ENCODE measurements at places on chromosomes 6 and 20.

DNA sequence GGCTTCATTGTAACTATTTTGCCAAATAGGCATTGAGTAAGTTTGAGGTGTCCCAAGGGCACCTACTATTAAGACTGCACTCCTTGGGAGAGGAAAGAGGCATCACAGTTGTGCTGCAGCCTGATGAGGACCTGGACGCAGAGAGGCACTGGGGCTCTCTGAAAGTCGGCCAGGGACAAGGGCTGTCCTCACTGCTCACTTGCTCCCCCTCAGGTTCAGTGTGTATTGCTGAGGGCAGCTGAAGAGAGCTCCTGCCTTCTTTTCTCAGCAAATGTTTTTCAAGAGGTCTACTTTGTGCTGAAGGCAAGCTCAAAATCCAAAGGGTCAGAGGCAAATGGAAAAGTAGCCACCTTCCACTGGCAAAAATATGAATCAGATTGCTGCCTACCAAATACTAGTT lies 331.8 kb downstream of the RIMS1 start:
- DNase-seq: peak; percentile 73

DNA sequence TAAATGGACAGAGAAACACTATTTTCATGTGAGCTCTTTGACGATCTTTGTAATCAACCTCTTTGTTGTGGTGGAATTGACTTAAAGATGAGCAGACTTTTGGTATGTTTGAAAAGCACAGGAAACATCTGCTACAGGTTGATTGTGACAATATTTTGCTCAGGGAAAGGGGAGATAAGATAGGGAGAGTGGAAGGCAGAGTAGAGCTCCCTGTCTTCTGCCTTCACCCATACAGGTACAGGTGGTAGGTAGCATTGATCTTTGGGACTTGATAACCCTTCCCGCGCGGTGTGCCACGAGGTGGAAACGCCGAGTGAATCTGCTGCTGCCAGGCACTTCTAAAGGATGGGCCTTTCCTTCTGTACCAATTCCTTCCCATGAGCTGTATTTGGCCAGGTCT lies 183.6 kb downstream of the UTRN start:
- no peak for DNase-seq

- peak; percentile 66 for DNase-seq
Observed at GRCh38 chr6:141677598-141678211, 455.0 kb upstream of the GJE1 start.

DNA sequence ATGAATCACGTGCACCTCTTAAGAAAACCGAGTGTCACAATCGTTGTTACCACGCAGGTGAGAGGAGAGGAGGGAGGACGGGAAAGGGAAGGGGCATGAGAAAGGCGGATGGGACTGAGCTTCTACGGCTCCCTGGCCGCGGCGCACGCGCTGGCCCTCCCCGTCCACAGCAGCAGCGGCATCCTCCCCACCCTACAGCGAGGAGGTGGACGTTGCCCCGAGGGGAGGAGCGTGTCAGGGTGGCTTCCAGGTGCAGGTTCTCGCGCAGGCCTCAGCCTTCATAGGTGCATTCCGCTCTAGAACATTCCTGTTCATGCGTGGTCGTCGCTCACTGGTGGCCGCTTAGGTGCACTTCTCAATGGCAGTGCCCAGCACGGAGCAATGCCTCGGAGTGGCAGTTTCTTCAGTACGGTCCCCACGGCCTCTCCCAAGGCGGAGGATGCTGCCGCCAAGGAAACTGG lies 29.7 kb upstream of the AFDN start:
- DNase-seq: no peak

DNA sequence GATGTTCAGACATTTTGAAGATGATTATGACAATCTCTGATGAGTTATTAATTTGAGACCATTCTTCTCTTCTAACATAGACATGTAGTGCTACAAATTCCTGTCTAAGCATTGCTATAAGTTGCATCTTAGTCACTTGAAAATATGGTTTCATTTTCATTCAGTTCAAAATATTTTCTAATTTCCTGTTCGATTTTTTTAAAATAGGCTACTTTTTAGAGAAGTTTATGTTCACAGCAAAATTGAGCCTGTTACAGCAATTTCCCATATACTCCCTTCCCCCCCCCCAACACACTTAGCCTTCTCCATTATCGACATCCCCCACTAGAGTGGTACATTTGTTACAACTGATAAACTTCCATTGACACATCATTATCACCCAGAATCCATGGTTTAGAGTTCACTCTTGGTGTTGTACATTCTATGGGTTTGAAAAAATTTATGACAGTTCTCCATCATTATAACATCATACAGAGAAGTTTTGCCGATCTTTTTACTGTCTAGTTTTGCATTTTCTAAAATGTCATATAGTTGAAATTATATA lies 31.2 kb downstream of the PLAGL1 start:
- no peak for DNase-seq

GRCh38 chr6:143363299-143363698 lies 87.2 kb downstream of the ADAT2 start:
- DNase-seq: no peak

- DNase-seq: no peak
Observed at GRCh38 chr6:105116150-105116549, 63.7 kb downstream of the POPDC3 start.

- DNase-seq: no peak
Observed at GRCh38 chr6:137167702-137168377, 5.6 kb downstream of the IL22RA2 start.

GRCh38 chr6:130187335-130188206 lies 35.2 kb downstream of the SAMD3 start:
- no peak for DNase-seq

GRCh38 chr6:107941627-107942026 lies 16.4 kb downstream of the SEC63 start:
- DNase-seq: no peak

GRCh38 chr6:118546164-118546879 lies 1.8 kb upstream of the PLN start:
- DNase-seq: no peak

DNA sequence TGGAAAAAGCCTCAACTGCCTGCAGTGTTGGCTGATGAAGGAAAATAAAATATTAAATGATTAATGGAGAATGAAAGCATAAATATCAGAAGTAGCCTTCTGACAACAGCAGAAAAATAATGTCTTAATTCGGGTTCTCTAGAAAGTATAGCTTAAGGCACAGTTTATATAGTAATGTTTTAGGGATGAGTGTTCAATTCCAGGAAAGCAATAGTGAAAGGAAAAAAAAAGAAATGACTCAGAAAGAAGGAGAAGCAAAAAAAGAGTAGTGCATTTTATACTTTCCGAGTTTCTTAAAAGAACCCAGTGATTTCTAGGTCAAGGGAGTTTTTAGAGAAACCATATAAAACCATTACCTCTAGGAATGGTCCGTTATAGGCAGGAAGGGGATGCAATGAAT lies 137.3 kb downstream of the HTR1B start:
- DNase-seq: no peak

DNA sequence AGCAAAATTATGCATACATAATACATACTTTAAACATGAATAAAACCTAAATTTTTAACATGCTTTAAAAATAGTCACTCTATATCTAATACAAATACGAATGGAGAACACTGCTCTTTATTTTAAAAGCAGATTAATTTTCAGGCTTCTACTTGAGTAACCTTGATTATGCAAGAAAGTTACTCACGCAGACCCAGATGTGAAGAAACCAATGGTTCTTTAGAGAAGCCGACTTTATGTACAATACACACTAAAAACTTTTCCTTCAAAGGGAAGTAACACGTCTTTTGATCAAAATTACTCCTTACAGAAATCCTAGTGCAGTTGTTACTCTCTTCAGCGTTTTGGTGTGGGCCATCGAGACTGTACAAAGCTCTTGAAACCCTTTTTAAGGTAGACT lies 136.9 kb upstream of the SLC22A16 start:
- DNase-seq: no peak

DNA sequence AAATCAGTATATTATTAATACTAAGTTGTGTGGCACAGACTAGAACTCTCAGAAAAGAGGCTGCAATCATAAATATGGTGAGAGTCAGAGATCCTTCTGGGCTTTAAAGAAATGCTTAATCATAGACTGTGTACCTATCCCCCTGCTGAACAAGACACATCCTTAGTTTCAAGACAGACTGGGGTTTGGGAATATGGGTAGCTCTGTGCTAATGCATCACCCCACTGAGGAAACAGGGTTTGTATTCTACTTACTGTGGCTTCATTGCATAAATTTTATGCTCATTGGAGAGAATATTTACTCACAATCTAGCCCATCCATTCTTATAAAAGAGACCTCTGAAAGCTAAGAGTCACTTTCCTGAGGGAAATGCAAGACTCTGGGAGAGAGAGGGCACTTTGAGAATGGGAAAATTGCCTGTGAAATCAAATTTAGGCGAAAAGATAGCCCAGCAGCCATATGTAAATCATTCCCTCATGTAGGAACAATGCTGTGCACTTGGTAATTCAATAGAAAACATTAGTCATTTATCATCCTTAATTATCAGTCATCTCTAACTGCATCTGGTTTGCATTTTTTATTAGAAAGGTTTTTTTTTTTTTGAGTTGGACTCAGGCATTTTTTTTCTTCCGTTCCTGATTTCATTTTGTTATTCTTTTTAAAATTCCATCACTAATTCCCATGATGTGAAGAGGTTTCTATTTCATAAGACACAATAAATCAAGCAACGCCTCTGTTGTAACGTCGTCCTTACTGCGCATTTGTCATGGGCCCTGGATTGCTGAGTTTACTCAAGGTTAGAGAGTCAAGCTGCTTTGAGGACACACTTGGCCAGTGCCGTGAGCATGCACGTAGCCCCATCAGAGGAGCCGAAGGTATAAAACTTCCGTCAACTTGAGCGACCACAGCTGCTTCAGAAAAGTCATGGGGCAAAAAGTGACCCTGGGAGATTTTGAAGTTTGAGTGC lies 91.8 kb downstream of the TRMT11 start:
- no peak for DNase-seq
